Effector memory CD8-positive, alpha-beta T cell (primary cell): ENCODE measurements at places on chromosomes 2 and 18.

GRCh38 chr2:235504441-235505180 is 10.8 kb downstream of the AGAP1 start:
- DNase-seq = no peak

GRCh38 chr2:218036371-218036770 is 32.7 kb upstream of the RUFY4 start:
- no peak for DNase-seq

DNA sequence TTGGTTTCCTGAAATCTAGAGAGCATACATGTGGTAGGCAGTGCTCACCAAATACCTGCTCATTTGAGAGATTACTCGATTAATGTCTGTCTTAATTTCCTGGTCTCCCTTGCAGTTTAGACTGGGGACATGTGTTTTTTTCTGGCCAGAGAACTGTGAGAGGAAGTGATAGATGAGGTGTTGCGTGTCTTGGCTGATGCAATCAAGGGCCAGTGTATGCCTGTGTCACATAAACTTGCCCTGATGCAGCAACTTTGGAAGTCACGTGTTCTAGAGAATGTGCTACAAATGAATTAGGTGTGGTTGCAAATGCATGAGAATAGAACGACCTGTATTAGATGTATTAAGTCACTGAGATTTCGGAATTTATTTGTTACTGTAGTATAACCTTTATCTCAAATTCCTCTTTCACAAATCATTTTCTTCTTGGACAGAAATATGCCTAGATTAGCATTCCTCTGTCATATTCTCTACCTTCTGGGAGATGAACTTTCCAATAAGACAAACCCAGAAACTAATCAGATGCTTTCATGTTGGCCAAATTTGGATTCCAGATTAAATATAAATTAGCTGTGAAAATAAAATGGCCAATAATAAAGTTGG is 9.9 kb upstream of the IL1A start:
- no peak for DNase-seq

- DNase-seq = no peak
Measured at GRCh38 chr18:79069717-79070151, 540 bp downstream of the ATP9B start.

- DNase-seq = no peak
Measured at GRCh38 chr2:112713585-112713925, 7.3 kb upstream of the NT5DC4 start.

- no peak for DNase-seq
Measured at GRCh38 chr2:39481611-39482010, 44.5 kb upstream of the MAP4K3 start.

GRCh38 chr2:29033172-29033571 is 41.2 kb downstream of the PCARE start:
- DNase-seq = no peak
